ENCODE measurements at places on chromosomes 11 and 22.

DNA sequence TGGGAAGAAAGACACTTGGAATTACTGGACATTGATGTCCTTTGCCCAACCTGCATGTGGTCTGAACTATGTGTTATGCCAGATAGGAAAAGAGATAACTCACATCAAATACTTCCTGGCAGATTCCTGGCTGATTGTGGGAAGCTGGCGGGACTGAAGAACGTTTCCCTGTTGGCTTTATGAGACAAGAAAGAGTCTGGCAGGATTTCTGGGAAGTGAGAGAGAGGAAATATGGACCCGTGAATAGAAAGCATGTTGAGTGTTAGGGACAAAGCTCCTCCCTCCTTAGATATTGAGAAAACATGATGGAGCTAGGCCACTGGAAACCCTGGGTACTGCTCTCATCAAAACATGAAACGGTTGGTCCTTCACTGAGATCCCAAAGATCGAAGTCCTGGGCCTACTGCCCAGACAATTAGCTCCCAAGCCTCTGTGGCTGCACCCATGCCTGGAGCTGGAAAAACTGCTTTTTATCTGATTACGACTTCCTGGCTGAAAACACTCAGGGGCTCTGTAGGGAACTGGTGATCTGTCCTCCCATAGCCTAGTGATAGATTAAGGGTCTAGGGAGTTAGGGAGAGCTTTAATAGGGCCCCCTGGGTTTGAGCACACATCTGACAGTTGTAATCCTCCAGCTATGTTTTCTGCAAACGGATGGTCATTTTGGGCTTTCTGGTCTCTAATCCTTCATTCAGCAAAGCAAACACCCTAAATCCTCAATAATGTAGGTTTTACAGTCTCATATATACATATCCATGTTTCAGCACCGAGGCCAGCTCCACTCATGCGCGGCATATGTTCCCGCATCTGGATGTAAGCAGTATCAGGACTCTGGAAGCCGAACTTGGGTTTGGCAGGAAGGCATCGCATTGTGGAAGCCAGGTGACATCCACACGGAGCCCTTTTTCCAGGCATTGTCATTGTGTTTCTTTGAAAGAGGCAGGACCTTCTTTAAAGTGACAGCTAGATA, 6.1 kb upstream of the B3GAT1 start:
- no peak for DNase-seq

DNA sequence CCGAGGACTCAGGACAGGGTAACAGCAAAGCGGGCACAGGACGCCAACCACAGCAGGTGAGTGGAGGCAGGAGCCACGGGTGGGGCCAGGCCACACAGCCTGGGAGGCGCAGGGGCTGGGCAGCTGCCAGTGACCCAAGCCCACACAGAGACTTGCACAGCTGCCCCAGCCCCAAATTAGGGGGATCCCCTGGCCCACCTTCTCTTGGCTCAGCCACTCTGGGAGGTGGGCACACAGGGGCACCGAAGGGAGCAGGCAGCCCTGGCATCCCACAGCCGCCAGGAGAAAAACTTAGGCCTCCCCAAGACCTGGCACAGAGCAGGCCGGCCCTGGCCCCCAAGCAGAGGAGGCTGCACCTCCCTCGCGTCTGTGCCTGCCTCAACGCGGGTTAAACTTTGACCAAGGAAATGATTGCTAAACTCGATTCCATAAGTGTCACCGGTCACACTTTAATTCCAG, at the start of gene SLC22A12:
Gene SLC22A12 (plus strand): TSS at position 458 of the 459 bp plus-strand sequence. CDS start 337 bp downstream, outside the sequence.
- no peak for DNase-seq

GRCh38 chr11:108559904-108560303, 33.7 kb downstream of the EXPH5 start:
- DNase-seq, result no peak

DNA sequence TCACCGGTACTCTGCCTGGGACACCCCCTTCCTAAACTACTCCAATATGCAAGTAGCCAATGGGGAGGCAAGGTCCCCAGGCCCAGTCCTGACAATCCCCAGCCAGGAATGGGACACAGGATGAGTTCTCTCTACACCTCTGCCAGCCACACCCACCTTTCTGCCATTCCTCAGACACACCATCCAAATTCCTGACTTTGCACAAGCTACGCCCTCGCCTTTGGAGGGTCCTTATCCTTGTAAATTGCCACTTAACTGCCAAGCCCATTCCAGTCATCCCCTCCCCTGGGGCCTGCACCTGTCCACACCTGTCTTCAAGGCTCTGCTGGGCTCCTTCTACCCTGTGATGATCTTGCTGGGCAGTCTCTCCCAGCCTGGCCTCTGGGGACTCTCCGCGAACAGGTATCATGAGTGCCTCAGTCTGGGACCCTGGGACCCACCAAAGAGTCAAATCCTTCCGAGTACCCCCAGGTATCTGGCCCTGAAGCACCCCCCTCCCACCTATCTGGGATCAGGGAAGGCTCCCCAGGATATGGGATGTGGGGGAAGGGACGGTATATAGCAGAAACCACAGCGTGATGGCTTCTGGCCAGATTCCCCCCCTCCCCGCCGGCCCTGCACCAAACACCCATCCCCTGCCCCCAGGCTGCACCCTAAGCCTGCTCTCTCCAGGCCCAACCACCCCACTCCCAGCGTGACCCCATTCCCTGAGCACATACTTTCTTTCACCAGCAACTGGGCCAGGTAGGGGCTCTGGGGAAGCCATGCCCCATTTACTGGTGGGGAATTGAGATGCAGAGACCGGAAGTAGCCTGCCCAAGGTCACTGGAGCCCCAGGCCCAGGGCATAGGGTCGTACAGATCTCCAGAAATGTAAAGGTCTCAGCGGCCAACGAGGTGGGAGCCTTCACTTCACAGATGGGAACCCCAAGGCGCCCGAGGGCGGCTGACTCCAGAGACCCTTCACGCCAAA, 806 bp downstream of the ARAP1 start:
- peak; percentile 46 for DNase-seq

- no peak for DNase-seq
Measured at GRCh38 chr11:59010708-59011107, 71.4 kb downstream of the GLYATL1 start.

DNA sequence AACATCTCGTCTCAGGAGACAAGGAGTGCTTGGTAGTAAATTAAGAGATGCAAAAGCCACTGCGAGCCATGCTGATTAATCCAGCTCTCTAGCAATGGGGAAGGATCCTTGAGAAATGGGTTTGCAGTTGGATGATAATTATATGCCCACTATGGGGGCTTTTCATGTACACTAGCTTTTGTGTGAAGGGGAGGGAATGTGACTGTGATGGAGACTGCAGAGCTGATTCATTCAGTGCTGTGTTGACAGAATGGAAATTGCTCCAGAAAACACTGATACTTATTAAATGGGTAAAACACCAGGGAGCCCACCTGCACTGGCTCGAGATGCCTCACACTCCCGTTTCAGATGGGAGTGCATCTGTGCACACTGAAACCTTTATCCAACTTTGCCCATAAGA, 37.0 kb upstream of the KIRREL3 start:
- no peak for DNase-seq

GRCh38 chr11:132217856-132218255, 847.4 kb downstream of the NTM start:
- no peak for DNase-seq

- no peak for DNase-seq
Measured at GRCh38 chr11:6472934-6473333, 807 bp downstream of the TRIM3 start.

DNA sequence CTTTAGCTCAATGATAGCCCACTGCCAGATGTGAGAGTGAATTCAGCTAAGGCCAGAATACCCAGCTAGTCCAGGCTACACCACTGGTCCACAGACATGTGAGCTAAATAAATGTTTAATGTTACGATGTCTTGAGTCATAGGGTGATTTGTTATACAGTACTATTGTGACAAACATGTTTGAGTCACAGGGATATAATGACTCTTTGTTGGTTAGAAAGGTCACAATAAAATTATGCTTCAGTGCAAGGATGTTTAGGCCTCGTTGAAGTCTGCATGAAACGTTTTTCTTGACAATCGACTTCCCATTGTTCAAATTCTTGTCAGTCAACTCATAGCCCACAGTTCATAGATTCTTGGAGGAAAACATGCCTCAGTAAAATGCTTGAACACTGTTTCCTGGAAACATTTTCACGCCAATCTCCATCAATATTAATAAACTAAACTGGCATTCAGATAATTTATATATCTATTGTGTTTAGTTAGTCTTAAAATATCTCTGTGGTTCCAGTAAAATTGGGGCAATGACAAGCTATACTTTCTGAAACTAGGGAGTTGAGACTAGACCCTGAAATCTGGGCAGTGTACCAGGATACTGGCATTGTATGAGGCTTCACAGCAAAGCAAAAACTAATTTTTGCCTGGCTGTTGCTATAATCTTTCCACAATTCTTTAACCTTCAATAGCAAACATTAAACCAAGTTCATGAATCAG, 650.8 kb upstream of the KIRREL3 start:
- no peak for DNase-seq

DNA sequence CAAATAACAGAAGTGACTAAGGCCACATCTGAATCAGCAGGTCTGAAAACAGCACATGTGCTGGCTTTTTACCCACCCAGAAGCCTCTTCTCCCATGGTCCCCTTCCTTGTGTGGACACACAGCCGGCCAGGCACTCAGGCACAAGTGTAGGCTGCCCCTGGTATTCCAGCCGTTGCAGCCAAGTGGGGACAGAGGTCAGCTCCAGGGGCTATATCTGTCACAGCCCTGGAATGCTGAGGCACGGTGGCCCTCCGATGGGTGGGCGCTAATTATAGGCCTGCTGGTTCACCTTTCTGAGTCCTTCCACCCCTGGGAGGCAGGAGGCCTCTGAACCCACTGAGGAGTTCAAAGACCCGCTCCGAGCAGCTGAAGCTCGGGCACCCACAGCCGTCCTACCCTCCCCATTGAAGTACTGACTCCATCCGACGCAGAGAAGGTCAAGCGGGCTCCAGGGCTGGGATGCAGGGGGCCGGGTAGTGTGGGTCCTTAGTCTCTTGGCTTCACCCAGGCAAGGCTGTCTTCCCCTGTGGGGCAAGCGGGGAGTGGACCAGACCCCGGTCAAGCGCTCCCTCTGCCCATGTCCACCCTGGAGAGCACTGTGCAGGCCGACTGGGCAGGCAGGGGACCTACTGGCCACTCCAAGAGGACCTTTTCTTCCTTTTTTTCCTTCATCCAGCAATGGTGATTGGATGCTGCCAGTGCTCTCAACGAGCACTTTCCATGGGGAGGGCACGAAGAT, 14.3 kb downstream of the FGF3 start:
- DNase-seq, result no peak

DNA sequence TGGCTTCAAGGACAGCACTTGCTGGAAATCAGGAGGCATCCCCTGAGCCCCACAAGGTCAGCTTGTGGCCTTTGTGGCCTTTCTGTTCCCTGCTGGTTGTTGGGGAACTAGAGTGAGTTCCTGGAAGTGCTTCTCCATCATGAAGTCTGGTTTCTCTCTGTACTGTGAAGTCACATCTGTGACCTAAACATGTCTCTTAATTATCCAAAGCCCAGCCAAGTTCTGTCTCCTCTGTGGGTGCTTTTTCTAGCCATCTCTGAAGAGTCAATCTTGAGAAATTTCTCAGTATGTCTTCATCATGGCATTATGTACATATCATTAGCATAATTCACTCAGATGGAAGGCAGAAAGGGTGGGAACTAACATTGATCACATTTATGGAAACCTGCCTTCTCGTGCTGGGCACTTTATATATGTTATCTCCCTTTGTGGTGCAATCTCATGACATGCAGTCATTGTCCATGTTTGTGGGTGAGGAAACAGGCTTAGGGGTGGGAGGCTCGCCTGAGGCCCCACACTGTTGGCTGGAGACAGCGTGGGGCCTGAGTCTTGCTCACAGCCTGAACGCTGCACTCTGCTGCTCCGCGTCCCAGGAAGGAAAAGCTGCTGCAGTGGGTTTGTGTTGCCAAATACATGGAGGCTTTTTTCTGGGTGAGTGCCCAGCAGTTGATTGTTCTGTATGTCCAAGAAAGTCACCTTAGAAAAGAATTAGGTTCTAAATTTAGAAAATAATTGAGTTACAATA, 24.6 kb downstream of the IGHMBP2 start:
- DNase-seq, result no peak

DNA sequence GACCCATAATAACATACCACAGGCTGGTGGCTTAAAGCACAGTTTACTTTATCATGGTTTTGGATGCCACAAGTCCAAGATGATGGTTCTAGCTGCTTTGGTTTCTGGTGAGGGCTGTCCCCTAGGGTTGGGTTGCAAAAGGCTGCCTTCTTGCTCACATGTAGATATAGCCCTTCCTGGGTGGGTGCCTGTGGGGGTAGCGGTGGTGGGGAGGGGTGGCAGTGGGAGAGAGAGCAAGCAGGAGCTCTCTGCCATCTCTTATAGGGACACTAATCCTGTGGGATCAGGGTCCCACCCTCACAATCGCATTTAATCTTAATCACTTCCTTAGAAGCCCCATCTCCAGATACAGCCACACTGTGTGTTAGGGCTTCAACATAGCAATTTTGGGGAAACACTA, 245.0 kb downstream of the TBC1D22A start:
- DNase-seq, result no peak

DNA sequence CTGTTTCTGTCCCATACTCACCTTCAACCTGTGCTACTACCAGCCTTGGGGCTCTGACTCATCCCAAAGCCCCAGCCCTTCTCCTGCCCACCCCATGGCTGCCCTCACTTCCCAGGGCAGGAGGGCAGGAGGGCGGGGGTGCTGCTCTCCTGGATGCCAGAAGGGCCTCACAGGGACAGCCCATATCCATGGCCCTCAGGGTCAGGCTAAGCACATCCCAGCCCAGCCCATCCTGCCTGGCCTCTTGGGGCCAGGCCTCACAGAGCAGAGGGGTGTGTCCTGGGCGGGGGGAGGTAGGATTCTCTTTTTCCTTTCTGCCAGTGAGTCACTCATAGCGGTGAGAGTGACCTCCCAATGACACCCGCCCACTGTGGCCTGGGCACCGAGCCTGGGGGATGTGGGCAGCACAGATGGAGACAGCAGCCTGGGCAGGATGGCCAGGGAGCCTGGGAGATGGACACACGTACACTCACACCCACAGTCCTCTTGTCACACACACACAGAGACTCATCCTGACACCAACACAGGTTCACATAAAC, 2.4 kb downstream of the LTBP3 start:
- DNase-seq, result no peak

- no peak for DNase-seq
Measured at GRCh38 chr22:44448271-44448830, 49.7 kb downstream of the RTL6 start.

DNA sequence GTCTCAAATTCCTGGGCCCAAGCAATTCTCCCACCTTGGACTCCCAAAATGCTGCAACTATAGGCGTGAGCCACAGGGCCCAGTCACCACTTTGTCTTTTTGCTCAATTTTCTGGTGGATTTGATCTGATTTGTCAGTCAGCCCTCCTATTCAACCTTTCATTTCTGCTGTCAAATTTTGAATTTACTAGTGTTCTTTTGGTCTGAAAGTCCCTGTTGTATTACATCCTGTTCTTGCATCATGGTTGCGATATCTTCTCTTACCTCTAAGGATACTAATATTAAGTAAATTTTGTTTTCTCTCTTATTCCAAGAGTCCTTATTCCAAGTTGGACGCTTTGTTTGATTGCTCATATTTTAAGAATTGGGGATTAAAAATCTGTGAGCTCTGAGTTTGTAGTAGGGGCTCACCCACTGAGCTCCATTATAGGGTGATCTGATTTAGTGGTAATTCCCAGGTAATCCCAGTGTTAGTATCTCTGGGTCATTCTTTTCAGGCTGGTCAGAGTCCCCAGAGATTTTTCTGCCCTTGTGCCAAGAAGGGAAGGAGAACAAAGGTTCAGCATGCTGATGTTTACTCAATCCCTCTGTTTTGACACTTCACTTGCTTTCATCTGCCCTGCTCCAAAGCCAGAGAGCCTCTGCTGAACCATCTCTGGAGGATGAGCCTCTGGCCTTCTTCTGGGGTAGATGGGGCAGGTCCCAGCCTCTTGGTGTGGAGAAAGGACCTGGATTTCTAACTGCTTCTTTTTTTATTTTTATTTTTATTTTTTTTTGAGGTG, 10.0 kb downstream of the UPB1 start:
- no peak for DNase-seq

- DNase-seq, result no peak
Measured at GRCh38 chr11:67675058-67675747, 780 bp upstream of the ALDH3B2 start.
